Midbrain (tissue), 1 donor: ENCODE measurements at places on chromosomes 6 and 20.

- DNase-seq = no peak
These were observed 569 bp downstream of the TCEA2 start for GRCh38 chr20:64063389-64064144.

DNA sequence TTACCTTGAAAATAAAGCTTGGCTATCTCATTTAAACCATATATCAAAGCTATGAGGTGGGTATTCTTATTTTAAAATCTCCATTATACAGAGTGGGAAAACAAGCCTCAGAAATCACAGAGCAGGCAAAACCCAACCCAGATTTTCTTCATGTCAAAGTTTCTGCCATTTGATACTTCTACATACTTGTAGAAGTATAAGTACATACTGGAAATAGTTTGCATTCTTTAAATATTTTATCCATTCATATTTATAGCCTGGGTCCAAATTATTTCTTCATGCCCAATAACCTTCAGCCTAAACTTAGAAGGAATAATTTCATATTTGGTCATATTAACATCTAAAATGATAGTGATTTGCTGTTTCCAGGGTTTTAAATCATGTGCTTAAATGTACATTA is 61.8 kb downstream of the MLIP start:
- no peak for DNase-seq

DNA sequence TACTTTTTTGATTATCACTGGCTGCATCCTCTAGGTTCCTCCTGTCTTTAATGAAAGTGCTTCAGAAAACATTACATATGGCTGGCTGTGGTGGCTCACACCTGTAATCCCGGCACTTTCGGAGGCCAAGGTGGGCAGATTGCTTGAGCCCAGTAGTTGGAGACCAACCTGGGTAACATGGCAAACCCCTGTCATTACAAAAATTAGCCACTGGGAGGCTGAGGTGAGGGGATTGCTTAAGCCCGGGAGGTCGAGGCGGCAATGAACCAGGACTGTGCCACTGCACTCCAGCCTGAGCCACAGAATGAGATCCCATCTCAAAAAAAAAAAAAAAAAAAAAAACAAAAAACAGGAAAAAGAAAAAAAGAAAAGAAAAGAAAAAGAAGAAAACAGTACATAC is 35.3 kb downstream of the BEND3 start:
- DNase-seq = no peak

GRCh38 chr6:89310929-89311328 is 4.2 kb downstream of the GABRR2 start:
- DNase-seq = no peak

DNA sequence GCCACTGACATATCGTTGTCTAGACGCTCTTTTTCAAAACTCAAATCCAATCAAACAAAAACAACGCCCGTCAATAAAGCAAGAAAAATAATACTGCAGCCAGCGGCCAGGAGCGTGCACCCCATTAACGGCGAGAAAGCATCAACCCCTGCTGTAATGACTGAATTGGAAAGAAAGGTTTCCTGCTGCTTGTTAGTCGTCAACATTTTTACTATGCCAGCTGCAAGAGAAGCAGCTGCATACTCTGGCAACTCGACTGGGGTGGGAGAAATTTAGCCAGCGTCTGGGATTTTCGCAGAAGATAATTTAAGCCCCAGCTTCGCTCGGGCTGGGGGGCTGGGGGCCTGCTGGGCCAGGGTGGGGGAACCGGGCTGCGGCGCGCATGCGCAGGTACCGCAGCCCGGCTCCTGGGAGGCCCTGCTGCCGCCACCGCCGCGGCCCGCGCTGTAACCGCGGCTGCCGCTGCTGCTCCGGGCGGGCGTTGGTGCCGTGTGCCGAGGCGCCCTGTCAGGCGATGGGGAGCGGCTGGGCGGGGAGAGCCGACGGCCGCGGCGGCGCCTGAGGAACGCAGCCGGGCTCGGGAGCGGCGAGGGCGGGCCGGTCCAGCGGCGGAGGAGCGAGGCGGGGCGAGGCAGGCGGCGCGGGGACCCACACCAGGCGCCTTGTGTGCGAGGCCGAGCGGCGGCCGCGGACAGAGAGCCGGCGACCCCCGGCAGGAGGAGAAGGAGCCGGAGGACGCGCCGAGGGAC is 732 bp upstream of the STXBP5 start:
- DNase-seq = peak; percentile 77

GRCh38 chr20:16205507-16205906 is 367.7 kb downstream of the KIF16B start:
- no peak for DNase-seq

DNA sequence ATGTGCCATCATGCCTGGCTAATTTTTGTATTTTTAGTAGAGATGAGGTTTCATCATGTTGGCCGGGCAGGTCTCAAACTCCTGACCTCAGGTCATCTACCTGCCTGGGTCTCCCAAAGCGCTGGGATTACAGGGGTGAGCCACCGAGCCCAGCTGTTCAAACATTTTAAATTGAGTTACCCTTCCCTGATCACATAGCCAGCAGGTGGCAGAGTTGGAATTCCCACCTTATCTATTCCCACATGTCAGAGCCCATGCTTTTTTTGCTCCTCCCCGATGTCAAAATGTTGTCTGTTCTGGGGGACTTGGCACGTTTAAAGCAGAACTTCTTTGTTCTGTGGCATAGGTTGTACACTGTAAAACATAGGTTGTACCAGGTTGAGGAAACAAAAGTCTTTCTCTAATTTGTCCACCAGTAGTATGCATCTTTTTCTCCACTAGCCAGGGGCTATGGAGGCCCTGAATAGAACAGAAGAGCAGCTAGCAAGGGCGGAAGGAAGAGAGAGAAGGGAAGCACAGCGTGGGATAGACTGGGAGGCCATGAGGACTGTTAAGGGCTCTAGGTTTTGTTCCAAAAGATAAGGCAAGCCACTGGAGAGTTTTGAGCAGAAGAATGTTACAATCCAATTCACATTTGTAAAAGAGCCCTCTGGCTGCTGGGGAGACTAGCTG is 7.3 kb upstream of the LBP start:
- DNase-seq = no peak

DNA sequence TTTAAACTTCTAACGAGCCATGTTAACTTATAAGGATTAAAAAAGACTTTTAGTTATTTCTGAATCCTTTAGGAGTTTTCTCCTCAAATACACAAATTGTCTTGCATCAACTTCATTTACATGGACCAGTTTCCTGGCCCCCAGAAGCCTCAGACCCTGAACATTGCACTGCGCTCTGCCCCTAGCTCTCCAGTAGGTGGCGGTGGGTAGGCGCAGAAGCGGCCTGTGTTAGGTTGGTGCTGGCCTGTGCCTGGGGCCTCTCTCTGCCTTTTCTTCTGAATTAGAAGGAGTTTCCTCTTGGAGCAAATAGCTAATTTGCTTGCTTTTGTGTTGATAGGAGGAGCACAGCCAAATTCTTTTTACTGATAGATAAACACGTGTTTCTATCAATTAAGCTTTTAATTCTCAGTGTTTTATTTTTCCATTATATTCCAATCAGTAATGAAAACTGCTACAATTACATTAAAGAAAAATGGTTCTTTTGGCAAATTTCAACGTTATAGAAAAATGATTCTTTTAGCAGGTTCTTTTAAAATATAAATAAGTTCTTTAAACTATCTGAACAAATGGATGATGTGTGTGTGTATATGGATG is 44.4 kb downstream of the DTD1 start:
- DNase-seq = peak; percentile 78

- DNase-seq = no peak
These were observed 58.6 kb upstream of the DOK5 start for GRCh38 chr20:54416770-54417169.

DNA sequence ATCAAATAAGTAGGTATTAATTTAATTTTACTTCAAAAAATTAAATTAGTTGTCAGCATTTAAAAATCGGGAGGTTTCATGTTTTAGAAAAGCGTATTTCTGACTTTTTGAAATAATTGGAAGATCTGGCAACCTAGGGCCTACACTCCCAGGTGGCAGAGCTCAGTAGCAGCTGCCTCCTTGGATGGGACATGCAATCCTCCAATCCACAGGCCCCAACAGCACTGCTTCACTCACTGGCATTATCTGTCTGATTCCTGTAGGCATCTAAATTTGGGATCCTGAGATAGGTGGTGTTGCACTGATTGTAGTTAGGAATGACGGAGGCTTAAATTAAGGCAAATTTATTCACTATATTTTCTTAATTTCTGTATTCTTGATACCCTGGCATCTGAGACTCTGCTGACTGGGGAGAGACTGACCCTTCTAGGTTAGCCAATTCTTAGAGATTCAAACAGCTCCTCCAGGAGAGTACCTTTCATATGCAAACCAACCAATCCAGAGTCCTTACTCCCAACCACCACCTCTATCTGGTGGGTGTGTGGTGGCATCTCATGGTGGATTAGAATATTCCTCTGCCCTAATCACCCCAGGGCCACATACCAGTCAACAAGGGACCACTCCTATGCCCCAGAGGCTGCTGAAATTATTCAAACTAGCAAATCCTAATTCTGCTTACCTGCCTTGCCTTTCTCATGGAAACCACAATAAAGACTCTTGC is 146.6 kb upstream of the GLP1R start:
- DNase-seq = no peak

GRCh38 chr6:152637296-152638047 is at the start of gene SYNE1:
Gene SYNE1, minus strand, starts transcription at chr6:152637362. Its CDS starts 9,031 bp downstream, at chr6:152628331.
- no peak for DNase-seq

DNA sequence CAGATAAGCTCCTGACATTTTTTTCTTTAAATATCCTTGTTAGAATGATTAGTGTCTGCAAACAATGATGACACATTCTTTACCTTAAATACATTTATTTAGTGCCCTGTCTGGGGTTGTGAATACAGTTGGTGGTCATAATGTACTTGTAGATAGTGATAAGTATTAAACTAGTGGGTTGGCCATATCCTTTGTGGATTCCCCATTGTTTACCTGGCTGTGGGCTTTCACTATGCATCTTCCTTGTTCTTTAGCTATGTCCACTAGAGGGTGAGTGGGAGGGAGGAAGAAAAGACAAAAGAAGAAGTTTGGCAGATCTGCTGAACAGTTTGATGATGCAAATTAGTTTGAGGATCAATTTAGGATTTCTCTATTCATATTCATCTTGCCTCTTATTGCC is 15.7 kb downstream of the HS3ST5 start:
- DNase-seq = no peak

DNA sequence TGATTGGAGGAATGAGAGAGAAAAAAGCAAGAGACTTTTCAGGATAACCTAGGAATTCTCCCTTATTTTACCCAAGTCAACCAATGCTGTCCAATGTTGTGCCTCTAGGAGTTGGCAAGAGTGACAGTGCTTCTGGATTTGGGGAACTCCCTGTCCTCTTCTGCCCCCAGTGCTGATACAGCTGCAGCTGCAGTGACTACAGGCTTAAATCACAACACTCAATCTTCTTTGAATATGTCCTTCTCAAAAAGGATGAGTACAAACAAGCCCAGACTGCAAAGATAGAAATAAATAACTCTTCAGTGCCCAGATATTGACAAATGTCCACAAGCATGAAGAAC is 141.0 kb upstream of the COL21A1 start:
- no peak for DNase-seq

DNA sequence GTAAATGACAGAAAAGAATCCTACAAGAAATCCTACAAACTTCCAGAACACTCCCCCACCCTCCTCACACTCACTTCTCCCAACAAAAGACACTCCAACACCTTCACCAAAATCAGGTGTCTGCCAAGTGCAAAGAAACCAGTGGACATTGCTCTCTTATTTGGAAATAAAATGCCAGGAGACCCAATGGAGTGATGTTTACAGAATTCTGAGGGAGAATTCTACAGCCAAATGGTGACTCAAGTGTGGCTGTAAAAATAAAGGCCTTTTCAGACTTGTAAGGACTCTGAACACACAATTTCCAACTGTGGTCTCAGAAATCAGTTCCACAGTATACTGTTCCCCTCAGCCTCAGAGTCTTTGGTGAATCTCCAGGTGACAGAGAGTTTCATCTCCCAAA is 109.6 kb upstream of the CARMIL1 start:
- DNase-seq = no peak

DNA sequence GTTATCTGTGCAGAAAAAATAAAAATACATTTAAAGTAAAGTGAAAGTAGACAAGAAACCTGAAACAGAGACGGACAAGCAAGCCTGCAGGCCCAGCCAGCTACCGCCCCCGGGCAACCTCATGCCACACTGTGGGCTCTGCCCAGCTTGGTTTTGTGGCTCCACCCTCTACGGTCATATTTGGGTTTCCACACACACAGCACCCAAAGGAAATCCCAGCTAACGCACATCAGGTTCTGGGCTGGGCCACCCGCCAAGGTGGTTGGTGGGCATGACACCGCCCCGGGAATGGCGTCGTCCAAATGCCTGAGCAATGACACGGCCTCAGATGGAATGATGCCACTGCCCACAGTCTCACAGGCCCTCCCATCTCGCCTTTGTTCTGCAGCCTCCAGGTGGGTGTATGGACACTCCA is 22.9 kb downstream of the FAM110A start:
- DNase-seq = no peak

GRCh38 chr6:91683240-91683639 is 1096.4 kb upstream of the MAP3K7 start:
- DNase-seq = no peak

DNA sequence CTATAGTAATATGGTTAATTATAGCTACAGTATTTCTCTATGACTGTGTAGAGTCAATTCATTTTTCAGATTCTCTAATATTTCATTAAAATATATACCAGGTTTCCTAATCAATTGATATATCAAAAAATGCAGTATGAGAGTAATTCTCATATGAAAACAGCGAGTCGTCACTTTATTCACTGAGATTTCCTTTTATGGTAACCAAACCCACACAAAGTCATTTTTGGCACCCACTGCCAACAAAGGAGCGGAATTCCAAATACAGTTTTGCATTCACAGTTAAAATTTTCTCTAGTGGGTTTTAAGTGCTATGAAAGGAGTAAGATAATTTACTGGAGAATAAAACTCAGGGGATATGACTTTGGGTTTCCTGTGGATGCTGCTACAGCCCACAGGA is 163.8 kb downstream of the HIVEP2 start:
- DNase-seq = no peak

GRCh38 chr6:122998403-122998975 is 2.5 kb downstream of the CLVS2 start:
- DNase-seq = no peak

DNA sequence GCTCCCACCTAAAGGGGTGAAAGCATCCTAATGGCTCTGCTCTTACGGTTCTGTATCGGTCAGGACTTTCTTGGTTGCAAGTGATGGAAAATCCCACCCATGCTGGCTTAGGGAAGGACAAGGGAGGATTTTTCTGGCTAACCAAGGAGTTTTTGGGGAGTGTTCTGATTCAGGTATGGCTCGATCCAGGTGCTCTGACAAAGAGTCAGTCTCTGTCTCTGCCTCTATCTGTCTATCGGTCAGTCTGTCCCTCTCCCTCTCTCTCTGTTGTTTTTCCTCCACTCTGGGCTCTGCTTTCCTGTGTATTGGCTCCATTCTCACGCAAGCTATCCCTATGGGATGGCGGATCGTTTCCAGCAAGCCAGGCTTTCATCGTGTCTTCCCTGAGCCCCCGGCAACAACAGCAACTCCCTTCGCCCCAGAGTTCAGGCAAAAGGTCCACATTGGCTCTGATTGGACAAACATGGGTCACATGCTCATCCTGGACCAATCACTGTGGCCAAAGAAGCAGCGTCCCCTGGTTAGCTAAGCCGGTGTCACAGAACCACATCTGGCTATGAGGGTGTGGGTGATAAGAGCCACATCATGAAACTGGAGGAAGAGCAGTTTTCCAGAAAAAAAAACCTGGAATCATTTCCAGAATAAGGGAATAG is 160.3 kb downstream of the BMP7 start:
- no peak for DNase-seq
